Glutamatergic neuron (in vitro differentiated cells): ENCODE measurements at places on chromosomes 16 and 17. TPM values are rescaled to one million over a fixed set of nuclear protein-coding genes. Genes with fewer than 3 reads are reported as not detected.

MYL4 gene
- total RNA-seq, result 7.6 TPM

ST6GALNAC1 gene
- total RNA-seq, result not detected

RSPRY1 gene
- 70.0 TPM for total RNA-seq

NACA2 gene
- not detected for total RNA-seq

- DNase-seq, result no peak
These were observed 18.3 kb upstream of the KIF2B start for GRCh38 chr17:53804437-53804836.

DNA sequence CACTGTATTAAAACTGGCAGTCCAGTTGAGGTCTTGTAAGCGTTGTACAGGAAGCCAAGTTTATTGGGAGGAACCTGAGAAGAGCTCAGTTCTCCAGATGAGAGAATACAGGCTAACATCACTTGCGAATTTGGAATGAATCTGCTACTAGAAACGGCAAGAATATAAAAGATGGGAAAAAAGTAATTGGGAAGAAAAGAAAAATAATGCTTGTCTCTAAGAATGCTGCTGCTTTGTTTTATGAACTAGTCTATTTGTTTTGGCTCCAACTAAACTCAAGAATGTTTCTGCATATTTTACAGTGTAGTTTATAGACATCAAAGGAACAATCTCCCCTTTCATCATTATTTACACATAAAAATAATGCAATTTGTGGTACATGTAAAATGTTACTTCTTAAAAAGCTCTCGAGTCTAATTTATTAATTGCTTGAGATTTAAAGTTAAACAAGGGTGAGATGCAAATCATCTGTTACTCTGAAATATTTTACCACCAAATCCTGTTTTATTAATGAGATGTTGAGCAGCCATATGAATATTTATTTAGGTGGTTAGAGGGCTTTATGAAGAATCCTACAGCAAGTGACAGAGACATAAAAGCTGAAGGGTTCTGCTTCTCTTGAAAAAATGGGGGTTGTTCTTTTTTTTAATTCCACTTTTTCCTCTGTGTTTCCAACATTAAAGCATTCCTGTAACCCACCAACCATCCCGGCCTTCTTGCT lies 162.1 kb upstream of the AXIN2 start:
- no peak for DNase-seq

DNA sequence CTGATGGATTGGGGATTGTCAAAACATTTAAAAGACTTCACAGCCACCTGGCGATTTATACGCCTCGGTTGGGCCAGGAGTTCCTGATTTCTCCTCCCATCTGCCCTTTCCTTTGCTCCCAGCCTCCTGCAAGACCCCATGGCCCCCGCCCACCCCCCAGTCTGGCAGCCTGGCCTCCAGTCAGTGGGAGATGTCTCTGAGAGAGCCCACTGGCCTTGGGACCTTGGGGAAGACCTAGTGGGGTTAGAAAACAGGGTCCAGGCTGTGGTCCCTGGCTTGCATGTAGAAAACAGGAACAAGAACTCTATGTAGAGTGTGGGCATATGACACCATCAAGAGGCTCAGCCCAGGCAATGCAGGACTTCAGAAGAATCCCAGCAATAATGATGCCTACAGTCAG lies 209.4 kb upstream of the C16orf82 start:
- no peak for DNase-seq

- no peak for DNase-seq
These were observed 84.6 kb upstream of the PMFBP1 start for GRCh38 chr16:72256398-72257066.
